Mesenteric fat pad (tissue), 1 donor: ENCODE measurements at places on chromosomes 4 and X. TPM values are rescaled to one million over a fixed set of nuclear protein-coding genes. Genes with fewer than 3 reads are reported as not detected.
A peak's percentile ranks its signal among the peaks of the same experiment; 100 is the strongest.

GAB1 gene
- total RNA-seq: 30.2 TPM

CDKL2 gene
- total RNA-seq: not detected

PPP4R3C gene
- not detected for total RNA-seq

DCAF4L1 gene
- 0.35 TPM for total RNA-seq

TCEAL2 gene
- total RNA-seq: 0.32 TPM

EDA2R gene
- total RNA-seq: 1.2 TPM

F11 gene
- not detected for total RNA-seq

DNA sequence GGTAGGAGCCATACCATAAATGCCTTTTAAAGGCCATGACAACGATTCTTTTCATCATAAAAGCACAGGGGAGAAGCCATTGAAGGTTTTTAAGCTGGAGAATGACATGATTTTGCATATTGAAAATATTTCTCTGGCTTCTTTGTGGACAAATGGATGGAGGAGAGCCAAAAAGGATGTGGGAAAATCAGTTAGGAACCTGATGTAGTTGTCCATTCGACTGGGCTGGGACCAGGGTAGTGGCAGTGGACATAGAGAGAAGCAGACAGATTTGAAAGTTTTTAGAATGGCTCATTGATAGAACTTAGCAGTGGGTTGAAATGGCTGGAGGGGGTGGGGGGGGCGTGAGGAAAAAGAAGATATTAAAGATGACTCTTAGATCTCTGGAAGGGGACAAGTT, 19.7 kb upstream of the MSN start:
- no peak for DNase-seq

DNA sequence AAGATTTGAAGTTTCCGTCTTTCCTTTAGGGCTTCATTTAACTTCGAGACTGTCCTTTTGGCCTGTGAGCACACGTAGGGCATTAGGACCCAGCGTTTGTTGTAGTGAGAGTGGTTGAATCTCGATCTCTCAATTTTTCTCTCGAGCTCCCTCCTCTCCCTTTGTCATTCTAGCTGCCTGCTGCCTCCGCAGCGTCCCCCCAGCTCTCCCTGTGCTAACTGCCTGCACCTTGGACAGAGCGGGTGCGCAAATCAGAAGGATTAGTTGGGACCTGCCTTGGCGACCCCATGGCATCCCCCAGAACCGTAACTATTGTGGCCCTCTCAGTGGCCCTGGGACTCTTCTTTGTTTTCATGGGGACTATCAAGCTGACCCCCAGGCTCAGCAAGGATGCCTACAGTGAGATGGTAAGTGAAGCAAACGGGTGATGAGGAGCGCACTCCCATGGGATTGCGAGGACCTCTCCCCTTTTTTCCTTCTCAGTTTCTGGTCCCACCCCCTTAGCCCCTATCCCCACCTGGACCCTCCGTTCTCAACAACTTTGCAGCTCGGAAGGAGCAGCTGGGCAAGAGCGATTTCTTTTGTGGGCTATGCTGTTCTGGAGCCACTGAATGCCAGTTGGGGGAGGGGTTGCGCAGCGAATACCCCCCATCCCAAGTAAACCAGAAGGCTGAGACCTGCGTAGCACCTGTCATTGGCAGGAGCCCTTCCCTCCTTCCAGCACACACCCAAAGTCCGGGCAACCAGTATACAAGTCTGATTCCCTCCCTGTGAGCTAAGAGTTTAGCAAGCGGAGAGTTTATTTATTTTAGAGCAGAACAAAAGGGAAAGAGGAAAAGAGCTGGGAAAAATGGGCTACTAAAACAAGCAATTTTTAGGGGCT, at the start of gene TMEM35A:
Gene TMEM35A (plus strand): TSS at position 164 of the 883 bp plus-strand sequence. CDS start 124 bp downstream, at position 288.
- no peak for DNase-seq

DNA sequence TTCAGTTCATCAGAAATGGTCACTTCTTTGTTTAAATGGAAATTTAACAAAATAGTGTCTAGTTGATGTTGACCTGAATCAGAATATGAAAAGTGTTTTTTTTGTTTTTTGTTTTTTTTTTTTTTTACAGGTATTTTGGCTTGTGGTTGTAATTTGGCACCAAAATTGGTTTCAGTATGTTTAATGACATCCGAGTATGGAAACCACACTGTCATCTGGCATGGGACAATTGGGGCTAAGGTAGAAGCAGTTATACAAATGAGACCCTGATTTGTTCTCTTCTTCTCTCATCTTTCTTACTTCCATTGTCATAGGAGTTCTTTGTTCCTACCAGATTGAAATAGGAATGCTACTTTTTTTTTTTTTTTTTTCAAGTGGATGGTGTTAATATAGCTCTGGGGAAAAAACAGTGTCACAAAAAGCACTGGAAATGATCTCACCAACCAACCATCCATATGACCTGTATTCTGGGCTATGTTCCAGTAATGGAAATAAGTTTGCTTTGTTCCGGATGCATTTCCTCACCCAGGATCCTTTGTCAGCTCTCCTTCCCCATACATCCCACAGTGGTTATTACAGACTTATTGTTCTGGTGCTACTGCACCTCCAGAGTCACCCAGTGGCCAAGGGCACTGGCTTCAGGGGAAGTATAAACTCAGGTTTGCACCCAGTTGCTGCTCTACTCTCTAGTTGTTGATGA, 95.8 kb downstream of the ATXN3L start:
- DNase-seq: no peak

GRCh38 chr4:62531731-62532130, 1331.6 kb downstream of the ADGRL3 start:
- DNase-seq: no peak

DNA sequence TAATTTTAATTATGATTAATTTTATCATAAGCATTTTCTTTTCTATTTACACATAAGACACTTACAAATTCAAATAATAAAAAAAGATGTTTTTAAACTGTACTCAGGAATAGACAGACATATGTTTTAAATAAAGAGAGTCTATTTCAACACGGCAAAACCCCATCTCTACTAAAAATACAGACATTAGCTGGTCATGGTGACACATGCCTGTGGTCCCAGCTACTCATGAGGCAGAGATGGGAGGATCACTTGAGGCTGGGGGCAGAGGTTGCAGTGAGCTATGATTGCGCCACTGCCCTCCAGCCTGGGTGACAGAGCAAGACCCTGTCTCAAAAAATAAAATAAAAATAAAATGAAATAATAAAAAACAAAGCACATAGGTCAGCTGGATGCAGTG, 14.8 kb downstream of the FAM9B start:
- no peak for DNase-seq

DNA sequence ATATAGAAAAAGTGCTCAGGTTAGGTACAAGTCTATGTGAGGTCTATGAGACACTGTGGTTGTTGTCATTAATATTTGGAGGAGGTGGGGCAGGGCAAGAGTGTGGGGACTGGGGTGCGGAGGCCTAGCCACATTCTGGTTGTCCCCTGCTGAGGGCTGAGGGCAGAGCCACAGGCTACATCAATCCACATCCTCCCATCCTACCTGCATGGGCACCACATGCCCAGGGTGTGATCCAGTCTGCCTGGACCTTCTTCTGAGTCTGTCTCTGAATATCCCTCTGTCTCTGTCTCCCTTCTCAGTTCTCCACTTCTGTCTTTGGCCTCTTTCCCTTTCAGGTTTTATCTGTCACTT, 1.2 kb upstream of the GATA1 start:
- peak; percentile 57 for DNase-seq

- DNase-seq: no peak
Observed at GRCh38 chrX:37357436-37357835, 8.3 kb downstream of the PRRG1 start.

GRCh38 chrX:120310861-120311726, at the start of gene TMEM255A:
Gene TMEM255A, minus strand, starts transcription at chrX:120311461. Its CDS starts 152 bp downstream, at chrX:120311309.
- DNase-seq: no peak

DNA sequence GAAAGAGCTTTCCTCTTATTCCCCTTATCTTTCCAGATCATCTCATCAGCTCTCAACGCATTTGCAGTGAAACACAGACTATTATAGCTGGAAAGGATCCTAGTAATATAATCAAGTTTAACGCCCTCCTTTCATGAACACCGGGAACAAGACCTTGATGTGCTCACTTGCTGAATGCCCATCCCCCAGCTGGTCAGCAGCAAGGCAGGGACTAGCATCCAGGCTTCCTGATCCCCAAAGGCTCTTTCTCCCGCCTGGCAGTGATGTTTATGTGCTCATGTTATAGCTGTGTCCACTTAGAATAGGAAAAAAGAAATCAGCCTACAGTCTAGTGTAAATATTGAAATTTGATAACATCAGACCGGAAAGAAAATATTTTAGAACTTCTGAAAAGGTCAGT, 24.6 kb downstream of the GPC4 start:
- DNase-seq: no peak

DNA sequence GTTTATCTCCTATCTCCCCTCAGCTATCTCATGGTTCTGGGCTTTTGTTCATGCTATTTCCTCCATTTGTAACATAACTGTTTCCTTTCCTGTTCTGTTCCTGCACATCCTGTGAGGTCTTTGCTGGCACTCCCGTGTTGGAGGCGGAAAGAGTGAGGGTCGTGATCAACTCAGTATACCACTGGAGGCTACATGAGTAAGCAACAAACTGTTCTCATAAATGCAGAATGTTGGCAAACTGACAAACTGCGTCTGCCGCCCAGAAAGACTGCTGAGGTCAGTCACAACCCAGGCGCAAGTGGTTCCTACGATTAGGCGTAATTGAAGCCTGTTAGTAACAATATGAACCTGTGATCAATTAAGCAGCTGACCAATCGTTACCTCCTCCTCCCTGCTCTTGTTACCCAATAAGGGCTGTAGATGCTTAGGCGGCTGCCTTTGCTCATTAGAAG, 48.8 kb downstream of the C4orf33 start:
- no peak for DNase-seq

- DNase-seq: no peak
Observed at GRCh38 chr4:64095398-64095797, 313.9 kb downstream of the TECRL start.
